GM13977 (cell line): ENCODE measurements at places on chromosomes 5 and 9.

DNA sequence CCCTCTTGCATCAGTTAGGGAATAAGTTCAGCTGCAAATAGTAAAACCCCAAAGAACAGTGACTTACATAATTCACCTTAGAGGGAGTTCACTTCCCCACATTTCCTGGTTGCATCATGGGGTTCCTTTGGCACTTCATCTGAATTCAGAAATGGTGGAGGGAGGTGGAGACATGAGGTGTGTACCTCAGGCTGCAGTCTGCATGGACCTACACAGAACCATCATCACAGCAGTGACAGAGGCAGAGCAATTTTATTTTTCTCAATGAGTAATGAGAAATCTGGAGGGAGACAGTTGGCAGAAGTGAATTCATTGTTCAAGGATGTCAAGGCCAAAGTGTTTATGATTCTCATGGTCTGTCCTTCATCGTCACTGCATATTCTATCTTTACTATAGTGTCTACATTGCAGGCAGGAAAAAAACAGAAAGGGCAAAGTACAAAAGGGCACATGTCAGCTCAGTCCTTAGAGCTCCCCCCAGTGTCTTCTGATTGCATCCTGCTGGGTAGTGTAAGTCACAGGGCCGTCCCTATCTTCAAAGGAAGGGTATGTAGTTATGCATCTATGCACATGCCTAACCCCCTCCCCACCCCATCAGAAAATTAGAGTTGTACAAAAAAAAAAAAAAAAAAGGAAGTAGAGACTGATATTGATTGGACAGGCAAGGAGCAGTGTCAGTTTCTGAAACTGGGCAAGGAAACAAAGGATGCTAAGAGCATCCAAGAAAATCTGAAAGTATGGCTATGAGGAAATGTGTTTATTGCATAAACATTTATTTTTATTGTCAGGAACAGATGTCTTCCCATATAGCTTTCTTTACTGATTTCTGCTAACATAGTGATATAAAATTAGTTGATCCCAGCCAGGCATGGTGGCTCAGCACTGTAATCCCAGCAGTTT lies 132.7 kb upstream of the APC start:
- peak; percentile 11 for DNase-seq

DNA sequence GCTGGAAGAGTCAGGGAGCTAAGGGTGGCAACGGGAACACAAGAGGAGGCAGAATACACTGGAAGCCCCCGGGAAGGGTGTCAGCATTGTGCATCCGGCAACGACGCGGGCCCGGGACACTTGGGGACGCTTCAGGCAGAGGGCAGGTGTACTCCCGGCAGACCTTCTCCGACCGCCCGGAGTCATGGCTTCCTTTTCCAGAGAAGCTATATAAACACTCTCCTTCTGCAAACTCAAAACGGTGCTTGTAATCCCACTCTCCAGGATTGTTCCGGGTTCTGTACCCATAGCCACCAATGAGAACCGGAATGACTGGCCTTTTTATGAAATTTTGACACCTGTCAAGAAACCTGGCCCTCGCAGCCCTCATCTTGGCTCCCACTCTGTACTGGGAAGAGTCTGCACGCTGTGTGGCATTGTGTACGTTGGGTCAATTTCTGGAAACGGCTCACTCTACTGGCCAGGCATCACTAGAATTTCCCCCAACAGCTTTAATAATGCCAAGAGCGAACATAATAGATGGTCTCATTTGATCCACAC lies 462 bp upstream of the MCC start:
- DNase-seq: no peak

DNA sequence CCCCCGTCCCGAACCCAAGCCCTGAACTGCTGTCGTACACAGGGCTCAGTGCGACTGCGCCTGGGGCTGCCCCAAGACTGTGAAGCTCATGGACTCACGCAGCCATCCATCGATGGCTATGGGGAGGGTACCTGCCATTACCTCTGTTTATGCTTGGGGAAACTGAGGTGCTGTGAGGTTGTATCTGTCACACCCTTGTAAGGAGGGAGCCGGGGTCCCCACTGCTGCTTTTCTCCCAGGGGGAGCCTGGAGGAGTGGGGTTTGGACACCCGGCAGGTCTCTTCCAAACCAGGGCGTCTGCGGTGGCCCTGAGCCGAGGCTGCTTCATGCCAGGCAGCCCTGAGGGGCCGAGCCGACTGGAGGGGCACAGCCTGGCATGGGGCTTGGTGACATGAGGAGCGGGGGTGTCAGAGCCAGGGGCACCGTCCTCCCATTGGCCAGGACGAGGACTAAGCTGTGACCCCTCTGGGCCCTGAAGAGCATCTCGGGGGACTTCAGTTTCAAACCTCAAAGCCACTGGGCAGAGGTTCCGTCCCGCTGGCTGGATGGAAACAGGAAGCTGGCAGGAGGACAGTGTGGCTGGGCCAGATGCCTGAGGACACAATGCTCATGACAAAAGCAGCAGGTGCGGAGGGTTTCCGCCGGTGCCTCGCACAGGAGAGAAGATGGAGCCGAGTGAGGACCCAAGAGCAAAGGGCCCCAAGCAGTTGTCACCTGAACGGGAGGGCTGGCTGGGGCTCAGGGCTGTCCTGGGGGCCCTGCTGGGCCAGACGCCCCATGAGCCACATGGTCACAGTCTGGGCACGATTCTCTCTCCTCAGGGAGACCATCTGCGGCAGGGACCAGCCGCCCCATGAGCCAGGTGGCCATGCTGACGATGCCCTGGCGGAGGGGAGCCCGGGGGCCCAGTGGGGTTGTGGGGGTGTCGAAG lies 54.4 kb upstream of the EXOC3 start:
- no peak for DNase-seq

- no peak for DNase-seq
Observed at GRCh38 chr5:168851902-168852321, 272.7 kb upstream of the PANK3 start.

DNA sequence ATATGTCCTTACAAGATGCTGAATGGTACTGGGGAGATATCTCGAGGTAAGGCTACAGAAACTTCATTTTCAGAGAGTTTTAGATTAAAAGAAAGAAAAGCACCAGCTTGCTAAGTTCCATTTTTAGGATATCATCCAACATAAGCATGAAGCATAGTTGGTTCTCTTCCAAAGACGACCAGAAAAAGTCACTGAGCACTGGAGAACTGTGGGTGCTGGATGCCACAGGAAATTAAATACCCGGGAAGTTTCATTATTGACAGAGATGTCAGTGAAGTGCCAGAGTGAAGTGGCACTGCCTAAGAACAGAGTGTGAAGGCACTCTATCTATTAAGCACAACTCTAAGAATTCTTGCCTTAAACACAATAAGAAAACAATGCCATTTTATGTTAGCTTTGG lies 76.8 kb downstream of the PIK3R1 start:
- DNase-seq: no peak

DNA sequence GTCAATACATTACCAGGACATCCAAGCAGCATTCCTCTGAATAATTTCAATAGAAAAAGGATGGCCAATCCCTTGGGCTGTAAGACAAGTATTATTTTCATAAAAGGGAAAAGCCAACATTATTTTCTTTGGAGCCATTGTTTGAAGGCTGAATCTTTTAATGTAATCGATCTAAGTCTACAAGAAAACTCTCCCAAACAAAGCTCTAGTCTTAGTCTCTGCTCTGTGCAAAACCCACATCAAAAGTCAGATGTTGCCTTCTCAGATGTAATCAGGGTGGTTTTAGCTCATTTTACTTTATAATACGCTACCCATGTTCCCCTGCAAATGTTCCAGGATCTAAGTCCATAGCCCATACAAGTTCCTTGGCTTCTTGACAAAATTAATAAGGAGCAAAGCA lies 325.6 kb downstream of the TRPM3 start:
- DNase-seq: no peak

DNA sequence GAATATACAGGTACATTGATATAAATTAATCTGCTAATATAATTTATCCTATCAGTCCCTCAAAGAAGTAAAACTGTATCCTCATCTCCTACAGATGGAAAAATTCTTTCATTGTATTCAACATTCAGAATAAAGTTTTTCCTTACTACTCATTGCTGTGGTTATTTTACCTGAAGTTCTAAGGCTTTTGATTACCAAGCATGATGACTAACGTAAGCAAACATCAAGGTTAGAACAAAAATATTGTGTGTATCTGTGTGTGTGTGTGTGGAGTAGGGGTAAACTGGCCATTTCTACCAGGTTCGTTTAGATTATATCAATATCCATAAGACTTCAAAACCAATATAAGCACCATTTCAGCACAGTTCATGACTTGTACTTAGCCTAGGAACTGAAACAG lies 560.7 kb upstream of the TRPC7 start:
- DNase-seq: no peak

- DNase-seq: no peak
Observed at GRCh38 chr5:167348251-167348926, 943.1 kb upstream of the WWC1 start.

GRCh38 chr5:177524941-177525655 lies 8.3 kb upstream of the DDX41 start:
- DNase-seq: no peak

DNA sequence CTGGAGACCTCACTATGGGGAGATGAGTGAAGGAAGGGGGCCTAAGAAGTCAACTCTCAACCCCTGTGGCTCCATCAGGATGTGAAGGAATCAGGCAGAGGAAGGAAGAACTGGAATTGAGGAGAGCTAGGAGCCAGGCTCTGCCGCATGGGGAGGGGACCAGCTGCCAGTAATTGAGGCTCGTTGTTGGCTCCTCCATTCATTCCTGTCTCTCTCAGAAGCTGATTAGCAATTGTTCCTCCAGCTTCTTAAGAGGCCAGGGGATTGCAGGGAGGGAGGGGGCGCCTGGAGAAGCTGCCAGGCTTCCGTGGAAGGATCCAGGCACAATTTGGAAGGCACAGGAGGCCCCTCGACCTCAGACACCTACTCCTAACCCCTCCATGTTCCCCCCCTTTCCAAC lies 20.5 kb upstream of the TTLL11 start:
- DNase-seq: no peak

- no peak for DNase-seq
Observed at GRCh38 chr5:95382801-95383200, 8.4 kb upstream of the FAM81B start.

DNA sequence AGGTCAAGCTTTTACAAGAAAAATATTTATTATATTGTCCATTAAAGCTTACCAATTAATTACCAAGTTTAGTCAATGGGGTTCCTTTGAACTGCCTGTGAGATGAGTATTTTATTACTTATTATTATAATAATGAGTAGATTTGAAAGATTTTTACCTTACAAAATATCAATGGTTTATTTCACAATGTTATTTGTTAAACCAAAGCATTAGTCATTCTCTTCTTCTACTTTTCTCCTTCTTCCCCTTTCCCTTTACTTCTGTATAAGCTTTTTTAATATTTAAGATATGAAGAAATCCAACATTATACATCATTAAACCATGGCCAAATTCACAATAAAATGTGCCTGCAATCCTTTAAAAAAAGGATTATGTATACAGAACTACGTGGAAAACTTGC lies 369.5 kb downstream of the ARL15 start:
- DNase-seq: no peak

DNA sequence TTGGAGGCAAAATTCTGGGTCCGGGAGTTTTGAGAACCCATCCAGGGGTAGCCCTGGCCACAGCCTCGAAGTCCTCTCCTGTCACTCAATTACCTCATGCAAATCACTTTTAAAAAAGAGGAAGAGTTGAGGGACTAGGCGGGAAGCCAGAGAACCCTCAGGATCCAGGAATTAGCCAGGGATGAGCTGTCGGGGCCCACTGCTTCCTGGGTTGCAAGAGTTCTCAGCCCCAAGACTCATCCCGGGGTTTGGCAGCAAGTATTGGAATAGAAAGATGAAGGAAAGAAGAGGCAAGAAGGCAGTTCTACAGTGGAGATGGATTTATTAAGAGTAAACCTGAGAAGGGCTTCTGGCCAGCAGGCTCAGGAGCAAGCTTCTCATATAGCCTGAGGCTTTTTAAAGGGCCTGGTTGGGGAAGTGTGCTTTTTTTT lies 25.6 kb downstream of the C9orf50 start:
- no peak for DNase-seq

GRCh38 chr5:68130253-68130652 lies 85.3 kb upstream of the PIK3R1 start:
- DNase-seq: no peak

DNA sequence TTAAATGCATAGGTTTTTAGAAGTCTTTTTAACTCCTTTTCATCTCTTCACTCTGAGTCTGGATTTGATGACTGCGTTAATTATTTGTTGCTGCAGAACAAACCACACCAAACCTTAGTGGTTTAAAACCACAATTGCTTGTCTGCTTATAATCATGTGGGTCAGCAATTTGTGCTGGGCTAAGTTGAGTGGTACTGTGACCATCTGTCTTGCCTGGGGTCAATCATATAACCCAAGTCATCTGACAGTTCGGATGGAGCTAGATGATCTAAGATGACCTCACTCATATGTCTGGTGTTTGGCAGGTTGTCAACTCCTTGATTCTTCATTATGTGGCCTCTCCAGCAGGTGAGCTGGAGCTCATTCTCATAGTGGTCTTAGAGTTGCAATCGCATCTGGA lies 219.1 kb upstream of the ELAVL2 start:
- DNase-seq: no peak
